ENCODE measurements at places on chromosomes 3 and 15.

DNA sequence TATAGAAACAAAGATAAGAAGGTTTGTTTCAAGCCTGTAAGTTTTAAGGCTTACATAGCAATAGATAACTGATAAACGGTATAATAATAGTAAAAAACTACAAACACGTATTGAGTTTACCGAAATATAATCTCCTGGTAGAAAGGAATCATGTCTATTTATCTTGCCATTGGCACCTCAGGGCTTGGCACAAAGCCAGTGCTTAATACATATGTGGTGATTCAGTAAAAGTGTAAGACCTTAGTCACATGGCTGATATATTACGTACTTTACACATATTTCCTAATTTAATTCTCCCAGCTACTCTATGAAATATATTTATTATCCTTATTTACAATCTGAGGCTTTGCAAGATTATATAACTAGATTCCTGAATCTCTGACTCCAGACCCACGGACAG lies 32.0 kb upstream of the SLCO3A1 start:
- DNase-seq: no peak

- no peak for DNase-seq
These were observed 149.4 kb downstream of the VGLL4 start for GRCh38 chr3:11494131-11494916.

GRCh38 chr3:184388936-184389230 lies 9.0 kb downstream of the CHRD start:
- no peak for DNase-seq

GRCh38 chr3:53673722-53674350 lies 172.4 kb downstream of the CHDH start:
- DNase-seq: no peak

DNA sequence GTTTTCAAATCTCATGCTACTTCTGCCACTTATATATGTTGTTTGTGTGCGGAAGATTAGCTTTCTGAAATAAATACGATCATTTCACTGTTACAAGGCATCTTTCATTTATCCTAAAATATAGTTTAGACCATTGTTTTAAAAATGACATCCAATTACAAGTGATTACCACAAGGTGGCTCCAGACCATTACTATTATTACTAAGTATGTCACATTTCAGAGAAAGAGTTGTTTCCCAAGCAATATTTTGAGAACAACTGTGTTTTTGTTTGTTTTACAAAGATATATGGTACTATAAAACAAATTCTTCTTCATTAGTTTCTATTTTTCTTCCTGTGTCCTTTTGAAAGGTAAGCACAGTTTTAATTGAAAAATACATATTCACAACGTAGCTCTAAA lies 136.0 kb upstream of the RAP2B start:
- DNase-seq: peak; percentile 51

DNA sequence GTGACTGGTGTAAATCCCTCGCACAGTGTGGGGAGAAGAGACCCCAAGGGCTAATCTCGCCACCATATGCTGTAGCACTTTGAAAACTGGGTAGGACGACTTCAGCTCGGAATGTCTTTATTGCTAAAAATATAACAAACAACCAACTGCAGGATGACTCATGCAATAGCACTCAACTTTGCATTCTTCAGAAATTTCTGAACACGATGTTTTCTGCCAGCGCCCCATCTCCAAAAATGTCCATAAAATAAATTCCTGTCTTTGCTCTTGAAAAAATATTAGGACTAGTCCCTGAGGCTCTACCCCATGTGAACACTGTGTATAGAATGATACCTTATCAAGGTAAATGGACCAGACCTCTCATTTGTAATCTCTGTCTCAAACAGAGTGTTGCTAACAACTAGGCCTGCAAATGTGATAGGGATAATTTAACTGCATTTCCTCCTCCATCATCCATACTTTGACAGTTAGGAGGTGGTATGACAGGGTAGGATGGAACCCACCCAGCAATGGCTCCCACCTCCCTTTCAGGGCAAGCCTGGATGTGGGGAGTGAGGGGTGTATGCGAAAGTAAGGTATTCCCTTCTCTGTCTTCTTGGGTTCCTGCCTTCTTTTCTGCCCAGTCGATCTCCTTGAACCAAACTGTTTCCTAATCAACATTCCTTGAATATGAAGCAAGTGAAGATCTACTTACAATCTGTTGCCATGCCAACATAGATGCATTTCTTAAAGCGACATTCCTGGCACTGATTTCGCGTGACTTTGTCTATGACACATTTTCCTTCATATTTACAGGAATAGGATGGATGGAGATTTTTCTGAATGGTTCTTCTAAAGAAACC lies 201.1 kb downstream of the NR1D2 start:
- no peak for DNase-seq

DNA sequence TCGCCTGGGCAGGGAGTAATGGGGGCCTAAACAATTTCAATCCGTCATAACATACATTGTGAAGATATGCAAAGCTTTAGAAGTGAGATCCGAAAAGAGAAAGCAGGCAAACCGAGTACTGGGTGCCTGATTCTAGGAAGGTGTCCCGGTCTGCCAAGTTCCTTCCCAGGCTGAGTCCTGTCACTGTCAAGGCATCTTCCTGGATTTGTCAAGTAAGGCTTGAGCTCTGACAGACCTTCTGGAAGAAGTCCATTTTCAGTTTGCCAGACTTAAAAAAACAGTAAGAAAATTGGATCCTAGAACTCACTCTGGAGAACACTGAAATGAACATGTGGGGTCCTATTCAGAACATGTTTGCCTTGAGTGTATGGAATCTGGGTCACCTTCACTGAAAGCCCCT lies 253.9 kb downstream of the RORA start:
- no peak for DNase-seq

DNA sequence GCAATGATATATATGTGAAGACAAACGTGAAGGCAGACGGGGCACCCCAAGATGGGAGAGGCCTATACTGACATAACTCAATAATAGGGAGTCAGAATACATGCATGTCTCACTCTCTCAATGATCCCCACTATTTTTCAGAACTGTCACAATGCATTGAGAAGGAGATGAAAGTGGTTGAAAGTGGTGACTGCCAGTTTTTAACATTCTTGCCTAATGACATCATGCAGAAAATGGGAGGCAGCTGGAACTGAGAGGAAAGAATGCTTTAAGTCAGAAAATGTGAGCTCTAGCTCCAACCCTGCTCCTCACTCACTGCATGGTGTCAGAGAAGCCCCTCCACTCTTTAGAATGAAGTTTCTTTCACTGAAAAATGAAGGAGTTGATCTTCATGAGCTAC lies 55.3 kb upstream of the P2RY1 start:
- no peak for DNase-seq

GRCh38 chr15:69535101-69535638 lies 82.6 kb downstream of the RPLP1 start:
- no peak for DNase-seq

DNA sequence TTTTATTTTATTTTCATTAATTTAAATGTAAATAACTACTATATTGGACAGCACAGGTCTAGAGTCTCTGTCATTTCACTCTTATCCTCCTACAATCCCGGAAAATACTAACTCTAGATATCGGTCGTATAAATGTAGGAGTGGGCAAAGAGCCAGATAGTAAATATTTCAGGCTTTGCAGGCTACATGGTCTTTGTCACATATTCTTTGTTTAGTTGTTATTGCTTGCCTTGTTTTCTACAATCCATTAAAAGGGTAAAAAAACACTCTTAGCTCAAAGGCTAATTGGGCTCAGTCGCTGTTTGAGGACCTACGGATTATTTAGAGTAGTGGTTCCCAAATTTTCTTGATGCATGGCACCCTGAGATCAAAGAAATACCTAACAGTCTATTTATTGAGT lies 1.7 kb downstream of the KNL1 start:
- no peak for DNase-seq

- DNase-seq: no peak
These were observed 16.9 kb downstream of the MYO1E start for GRCh38 chr15:59355730-59356129.

DNA sequence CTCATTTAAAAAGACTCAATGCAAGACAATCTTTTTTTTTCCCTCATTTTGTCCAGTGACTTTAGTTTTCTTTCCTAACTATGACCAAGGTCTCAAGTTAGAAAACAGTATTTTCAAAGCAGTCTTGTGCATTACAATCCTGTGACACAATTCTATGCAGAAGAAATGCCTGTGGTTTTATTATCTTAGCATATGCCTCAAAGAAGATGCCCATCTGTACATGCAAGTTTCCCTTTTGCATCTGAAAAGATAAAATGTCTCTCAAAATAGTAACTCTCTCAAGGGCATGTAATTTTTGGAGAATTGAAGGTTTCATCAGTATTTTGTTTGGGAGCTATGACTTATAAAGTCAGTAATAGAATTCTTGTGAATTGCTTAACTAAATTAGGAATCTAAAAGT lies 292.0 kb upstream of the SUCLG2 start:
- DNase-seq: no peak

DNA sequence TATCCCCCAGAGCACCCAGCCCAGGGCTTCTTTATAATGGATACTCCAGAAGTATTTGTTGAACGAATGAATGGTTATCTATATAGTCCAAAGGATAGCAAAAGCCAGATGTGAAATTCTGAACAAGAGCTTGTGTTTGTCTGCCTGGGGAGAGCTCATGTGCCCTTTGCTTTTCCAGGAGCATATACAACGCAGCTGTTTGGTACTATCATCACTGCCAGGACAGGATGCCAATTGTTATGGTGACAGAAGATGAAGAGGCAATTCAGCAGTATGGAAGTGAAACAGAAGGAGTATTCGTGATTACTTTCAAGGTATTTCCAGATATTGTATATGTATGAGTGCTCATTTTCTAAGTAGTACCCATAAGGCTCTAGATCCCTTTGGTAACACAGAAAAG lies 15.2 kb downstream of the DIS3L start:
- DNase-seq: no peak

DNA sequence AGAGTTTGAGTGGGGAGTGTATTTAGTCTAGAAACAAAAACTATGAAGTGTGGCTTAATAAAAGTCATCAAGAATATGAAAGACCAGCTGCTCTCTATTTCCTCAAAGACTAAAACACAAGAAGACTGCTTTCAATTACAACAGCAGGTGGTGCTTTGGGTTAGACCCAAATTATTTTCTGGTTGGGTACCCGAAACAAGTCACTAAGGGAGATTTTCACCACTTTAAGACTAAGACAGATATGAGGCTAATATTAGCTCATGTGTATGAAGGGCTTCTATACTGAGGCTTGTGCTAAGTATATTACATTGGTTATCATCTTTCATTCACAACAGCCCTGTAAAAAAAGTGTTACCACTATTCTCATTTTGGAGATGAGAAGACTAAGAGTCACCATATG lies 43.1 kb downstream of the COL8A1 start:
- DNase-seq: no peak

GRCh38 chr3:26202169-26202568 lies 412.3 kb downstream of the OXSM start:
- no peak for DNase-seq

- no peak for DNase-seq
These were observed 284.9 kb upstream of the TBC1D5 start for GRCh38 chr3:18027161-18027939.
